ENCODE measurements at places on chromosomes 7 and 10.

- DNase-seq: no peak
Measured at GRCh38 chr10:499991-500390, 189.5 kb downstream of the DIP2C start.

DNA sequence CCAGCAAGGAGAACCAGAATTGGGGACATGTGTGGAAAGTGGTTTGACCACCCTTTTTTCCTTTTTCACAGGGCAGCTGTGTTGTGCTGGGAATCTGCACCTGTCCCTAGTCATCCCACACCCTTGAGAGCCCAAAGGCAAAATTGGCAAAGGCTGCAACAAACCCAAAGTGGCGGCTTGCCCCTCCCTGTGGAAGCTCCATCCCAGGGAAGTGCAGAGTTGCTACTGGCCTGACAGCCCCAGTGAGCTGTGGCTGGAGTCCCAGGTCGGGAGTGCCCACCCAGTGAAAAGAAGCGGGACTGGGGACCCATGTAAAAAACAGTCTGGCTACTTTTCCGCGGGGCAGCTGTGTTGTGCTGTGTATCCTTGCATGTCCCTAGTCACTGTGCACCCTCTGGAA is 109.1 kb upstream of the GRM3 start:
- no peak for DNase-seq

- DNase-seq: no peak
Measured at GRCh38 chr7:137667633-137668387, 179.0 kb downstream of the DGKI start.

DNA sequence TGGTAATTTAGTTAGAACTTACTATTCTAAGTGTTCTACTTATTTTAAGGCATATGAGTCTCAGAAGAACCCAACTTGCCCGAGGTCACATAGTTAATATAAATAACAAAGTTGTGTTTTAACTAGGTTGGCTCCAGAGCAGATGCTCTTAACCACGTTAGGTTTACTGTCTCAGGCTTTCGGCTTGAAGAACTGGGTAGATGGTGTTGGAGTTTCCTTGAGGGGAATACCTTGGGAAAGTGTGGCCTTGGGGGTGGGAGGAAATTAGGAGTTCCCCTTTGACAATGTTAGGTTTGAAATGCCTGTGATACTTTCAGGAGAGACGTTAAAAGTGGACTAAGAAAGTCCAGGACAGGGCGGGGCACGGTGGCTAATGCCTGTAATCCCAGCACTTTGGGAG is 9.6 kb downstream of the ZNF398 start:
- DNase-seq: no peak

DNA sequence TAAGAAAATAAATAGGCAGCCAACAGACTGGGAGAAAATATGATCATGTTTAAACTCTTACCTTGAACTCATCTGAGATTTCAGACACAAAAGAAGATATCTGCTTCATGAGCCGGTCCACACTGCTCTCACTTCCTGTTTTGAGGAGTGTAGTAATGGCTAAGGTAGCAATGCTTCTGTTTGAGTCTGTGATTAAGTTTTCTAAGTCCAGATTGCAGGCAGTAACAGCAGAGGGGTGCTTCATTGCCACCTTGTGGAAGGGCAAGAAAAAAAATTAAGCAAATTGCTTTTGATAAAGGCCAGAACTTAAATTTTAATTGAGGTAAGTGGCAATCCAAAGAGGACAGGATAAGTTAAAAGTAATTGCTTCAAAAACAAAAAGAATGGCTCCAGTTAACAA is 69.1 kb downstream of the MEST start:
- no peak for DNase-seq

GRCh38 chr10:104317269-104317710 is 21.0 kb downstream of the ITPRIP start:
- DNase-seq: no peak

DNA sequence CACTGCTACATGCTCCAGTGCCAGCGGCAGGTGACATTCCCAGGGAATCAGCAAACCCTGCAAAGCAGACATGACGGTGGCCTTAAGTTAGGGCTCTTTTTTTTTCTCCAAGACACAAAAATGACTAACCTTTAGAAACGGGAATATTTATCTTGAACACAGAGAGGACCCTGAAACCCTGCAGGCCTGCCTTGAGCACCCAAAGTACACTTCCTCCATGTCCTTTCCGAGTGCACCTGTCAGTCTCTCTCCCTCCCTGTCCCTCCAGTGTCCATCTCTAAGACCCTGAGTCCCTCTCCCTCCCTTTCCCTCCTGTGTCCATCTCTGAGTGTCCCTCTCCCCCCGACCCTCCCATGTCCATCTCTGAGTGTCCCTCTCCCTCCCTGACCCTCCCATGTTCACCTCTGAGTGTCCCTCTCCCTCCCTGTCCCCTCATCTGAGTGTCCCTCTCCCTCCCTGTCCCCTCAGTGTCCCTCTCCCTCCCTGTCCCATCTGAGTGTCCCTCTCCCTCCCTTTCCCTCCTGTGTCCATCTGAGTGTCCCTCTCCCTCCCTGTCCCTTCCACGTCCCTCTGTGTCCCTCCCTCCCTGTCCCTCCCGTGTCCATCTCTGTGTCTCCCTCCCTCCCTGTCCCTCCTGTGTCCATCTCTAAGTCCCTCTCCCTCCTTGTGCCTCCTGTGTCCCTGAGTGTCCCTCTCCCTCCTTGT is 51.2 kb upstream of the CAMK2B start:
- no peak for DNase-seq

GRCh38 chr10:128894641-128895040 is 572.4 kb upstream of the MGMT start:
- DNase-seq: no peak

DNA sequence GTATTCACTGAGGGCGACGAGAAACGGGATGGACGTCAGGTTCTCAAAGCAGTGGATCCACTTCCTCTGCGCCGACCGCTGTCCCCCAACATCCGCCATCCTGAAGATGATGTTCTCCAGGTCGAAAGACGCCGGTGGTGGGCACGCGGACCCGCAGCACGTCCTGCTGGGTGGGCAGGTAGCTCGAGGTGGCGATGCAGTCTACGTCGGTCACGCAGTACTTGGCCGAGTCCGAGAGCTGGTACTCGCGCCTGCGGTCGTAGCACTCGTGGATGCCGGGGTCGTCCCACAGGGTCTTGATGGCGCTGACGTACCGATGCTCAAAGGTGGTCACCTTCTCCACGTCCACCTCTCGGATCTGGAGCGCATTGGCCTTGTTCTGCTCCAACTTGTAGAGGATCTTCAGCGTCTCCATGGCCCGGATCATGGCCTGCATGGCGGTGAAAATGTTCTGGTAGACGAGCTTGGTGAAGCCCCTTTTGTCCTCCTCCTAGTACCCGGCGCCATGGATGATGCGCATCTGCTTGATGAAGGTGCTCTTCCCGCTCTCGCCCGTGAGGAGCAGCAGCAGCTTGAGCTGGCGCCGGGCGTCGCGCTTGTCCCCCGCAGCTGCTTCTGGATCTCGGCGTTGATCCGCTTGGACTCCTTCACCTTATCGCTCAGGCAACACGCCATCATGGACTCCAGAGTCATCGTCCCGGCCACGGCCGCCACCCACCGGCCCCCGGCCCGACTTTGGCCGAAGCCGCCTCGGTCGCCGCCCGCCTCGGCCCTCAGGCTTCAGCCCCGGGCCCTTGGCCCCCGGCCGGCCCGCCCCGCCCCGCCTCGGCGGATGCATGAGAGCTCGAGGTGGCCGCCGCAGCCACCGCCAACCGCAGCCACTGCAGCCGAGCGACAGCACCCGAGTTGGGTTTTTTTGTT is 122.9 kb upstream of the KCTD7 start:
- no peak for DNase-seq

DNA sequence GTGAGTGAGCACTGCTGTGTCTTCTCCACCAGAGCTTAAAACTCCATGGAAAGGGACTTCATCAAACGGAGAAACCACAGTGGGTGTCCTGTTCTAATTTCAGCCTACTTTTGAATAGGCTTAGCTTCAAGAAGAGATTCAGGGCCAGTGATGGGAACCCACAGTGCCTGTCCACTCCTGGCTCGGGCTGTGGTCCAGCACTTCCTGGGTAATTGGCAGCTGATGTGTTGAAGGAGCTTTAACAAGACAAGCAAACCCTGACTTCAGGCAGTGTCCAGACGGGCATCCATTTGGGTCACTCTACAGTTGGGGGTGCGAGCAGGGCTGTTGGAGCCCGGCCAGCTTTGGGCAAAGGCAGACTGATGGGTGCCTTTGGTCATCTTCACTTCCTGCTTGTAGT is 14.5 kb downstream of the VWC2 start:
- DNase-seq: no peak

DNA sequence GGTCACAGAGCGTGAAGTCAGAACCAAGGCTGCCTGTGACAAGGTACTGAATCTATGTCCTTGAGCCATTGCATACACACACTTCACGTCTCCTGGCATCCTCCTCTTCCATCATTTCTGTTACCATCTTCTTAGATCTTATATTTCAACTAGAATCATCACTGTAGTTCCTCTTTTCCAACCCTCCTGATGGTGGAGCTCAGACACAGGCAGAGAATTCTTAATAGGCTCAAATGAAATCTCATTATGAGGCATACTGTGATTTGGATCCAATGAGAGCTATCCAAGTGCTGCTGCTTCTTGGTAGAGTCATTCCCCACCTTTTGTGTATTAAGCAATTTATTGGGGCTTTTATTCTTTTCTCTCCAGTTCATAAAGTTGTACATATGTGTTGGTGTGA is 113.2 kb downstream of the CALCR start:
- DNase-seq: no peak

DNA sequence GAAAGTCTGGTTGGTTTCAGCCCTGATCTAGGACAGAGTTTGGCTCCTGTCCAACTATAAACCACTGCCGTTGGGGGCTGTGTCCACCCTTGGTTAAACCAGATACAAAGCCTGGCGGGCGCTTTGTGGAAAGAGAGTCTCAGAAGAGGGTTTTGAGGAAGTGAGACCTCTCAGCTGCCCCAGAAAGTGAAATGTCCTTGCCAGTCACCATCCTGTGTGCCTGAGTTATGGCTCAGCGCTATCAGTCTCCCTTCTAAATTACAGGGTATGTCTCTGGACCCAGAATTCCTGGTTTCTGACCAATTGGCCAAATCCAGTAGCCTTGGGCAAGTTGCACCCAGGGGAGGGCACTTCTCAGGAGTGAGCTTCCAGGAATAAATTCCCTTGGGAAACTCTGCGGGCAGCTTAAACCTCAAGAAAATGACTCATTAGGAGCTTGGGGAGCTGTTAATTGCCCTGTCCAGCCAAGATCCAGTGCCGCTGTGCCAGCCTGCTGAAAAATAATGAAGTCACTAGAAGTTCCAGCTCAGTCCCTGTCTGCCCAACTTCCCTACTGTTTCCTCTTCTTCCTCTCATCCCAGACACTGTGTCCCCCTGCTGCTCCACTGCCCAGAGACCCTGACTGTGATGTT is 66.7 kb upstream of the PDZD8 start:
- DNase-seq: no peak

DNA sequence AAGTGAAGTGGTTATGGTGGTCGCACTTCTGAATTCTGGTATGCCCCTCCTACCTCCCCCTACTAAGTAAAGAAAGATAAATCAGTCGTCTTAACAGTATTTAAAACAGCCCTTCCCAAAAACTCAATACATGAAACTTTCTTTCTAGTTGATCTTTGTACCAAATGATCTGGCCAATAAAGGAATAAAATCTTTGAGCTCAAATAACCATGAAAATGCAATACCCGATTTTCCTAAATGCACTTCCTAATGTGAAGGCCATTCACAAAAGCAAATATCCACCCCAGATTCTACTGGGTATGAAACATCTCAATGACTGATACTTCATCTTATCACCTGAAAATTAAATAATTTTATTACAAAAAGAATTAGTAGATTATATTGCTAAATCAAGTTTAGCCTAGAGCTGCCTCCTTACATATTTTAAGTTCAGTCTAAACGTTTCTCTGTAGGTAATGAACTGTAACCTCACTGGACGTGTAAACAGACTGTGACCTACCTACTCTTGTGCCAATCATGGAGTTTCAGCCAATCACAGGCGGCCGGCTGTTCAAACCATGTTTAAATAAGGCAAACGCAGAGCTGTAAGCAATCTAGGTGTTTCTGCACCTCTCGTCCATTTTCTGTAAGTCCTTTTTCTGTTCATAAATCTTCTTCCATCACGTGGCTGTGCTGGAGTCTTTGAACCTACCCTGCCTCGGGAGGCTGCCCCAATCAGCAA is 146.9 kb upstream of the AKR1E2 start:
- DNase-seq: no peak

Data from stimulated activated CD4-positive, alpha-beta T cell treated with anti-CD3 and anti-CD28 coated beads, TNF-alpha, amount 100 ng/mL, for 1 hour (primary cell).